ENCODE measurements at places on chromosomes 2 and 18. TPM values are rescaled to one million over a fixed set of nuclear protein-coding genes. Genes with fewer than 3 reads are reported as not detected.
A peak's percentile ranks its signal among the peaks of the same experiment; 100 is the strongest.

- no peak for DNase-seq
Measured at GRCh38 chr2:106195456-106195855, 1.4 kb upstream of the UXS1 start.

- DNase-seq = no peak
Measured at GRCh38 chr2:212721026-212721451, 182.4 kb upstream of the ERBB4 start.

DNA sequence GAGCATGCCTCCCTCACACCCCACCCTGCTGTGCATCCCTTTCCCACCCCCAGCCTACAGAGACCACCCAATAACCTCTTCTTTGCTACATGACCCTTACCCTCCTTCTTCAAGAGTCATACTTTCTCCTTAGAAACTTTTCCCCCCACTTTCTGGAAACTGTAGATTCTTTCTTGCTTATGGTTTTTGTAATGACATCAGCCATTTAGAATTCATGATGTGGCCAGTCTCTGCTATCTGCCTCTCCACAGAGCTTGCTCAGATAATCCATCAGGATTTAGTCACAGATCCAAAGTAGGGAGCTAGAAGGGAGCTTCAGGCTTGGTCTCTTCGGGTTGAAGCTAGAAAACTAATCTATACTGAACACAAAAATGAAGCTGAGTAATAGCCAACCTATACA lies 36.5 kb downstream of the GALM start:
- no peak for DNase-seq

Gene TMEM247
- not detected for total RNA-seq

GRCh38 chr2:127640082-127641072 lies 5.6 kb upstream of the GPR17 start:
- peak; percentile 74 for DNase-seq

Gene FKBP1B
- total RNA-seq = 59.7 TPM

- no peak for DNase-seq
Measured at GRCh38 chr18:23718731-23719130, 29.5 kb downstream of the LAMA3 start.

DNA sequence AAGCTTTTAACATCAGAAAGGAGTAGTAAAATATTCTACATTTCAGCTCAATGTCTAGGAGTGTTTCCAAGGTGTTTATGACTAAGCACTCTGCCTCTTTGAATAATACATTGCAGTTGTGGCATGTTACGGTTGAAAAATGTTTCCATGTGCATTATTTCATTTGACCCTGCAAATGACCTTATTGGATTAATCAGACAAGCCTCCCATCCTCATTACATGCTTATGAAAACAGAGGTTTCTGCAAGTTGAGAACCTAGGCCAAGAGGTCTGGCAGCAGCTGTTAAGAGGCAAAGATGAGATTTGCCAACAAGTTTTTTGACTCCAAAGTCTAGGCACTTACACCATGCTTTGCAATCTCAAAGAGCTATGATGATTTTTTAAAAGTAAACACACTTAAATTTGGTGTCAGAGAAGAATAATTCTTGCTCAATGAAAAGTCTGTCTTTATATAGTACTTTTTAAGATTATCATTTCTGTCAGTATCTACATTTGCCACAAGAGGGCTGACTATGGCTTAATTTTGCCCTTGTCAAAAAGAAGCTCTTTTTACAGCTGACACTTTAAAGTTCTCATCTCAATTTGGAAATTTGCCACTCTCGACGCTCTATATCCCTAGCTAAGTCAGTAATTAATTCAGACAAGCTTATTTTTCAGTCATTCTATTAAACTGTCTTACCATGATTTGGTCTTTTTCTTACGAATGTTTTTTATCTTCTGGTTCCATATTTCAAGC lies 260.6 kb downstream of the PAX3 start:
- DNase-seq = no peak

Gene EVX2
- not detected for total RNA-seq

GRCh38 chr18:78972930-78973331 lies 6.7 kb upstream of the SALL3 start:
- no peak for DNase-seq

Gene DOCK10
- 0.79 TPM for total RNA-seq
